Skin of body (tissue), 3 donors: ENCODE measurements at places on chromosomes 7 and 10.

- DNase-seq, result peak; percentile 2
These were observed 128.2 kb downstream of the UBE2H start for GRCh38 chr7:129824291-129825208.

DNA sequence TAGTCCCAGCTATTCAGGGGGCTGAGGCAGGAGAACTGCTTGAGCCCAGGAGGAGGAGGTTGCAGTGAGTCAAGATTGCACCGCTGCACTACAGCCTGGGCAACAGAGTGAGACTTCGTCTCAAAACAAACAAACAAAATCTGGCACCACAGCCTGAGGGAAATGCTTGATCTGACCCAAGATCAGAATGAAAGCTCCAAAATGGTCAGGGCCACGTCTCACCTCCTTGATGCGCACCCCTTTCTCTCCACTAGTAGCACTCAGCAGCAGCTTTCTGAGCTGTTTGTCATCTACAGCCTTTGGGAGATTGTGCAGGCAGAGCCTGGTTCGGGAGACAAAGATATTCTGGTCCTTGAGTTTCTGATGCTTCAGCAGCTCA, 22.7 kb downstream of the RBM28 start:
- no peak for DNase-seq

DNA sequence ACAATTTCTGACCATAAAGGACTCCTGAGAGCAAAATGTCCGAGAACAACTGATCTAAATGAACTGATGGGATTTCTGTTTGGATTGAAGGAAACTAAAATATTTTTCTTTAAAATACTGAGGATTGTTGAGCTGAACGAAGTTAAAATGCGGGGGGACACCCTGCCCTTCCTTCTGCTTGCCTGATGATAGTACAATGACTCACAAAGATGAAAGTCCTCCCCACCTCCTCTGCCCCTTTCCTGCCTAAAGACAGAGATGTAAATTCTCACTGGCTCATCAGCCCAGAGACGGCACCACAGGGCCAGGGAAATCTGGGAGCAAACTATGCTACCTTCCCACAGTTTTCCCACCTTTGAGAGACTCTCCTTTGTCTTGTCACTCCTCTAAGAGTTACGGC, 180.6 kb downstream of the PHTF2 start:
- no peak for DNase-seq

GRCh38 chr7:90552521-90552920, 43.6 kb upstream of the CDK14 start:
- no peak for DNase-seq

DNA sequence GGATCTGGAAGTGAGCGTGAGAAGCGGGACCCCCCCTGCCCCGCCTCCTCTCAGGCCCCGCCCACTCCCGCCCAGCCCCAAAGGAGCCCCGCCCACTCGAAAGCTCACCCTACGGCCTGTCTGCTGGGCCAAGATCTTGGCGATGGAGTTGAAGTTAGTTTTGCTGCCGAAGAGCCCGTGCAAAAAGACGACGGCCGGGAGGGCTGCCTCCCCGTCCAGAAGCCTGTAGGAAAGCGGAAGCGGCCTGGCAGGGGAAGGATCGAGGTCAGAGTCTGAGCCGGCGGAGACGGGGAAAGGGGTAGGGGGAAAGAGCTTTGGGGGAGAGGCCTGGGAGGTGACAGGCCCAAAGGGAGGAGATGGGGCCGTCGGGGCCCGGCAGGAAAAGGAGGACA, 386 bp downstream of the ABHD11 start:
- DNase-seq, result no peak

DNA sequence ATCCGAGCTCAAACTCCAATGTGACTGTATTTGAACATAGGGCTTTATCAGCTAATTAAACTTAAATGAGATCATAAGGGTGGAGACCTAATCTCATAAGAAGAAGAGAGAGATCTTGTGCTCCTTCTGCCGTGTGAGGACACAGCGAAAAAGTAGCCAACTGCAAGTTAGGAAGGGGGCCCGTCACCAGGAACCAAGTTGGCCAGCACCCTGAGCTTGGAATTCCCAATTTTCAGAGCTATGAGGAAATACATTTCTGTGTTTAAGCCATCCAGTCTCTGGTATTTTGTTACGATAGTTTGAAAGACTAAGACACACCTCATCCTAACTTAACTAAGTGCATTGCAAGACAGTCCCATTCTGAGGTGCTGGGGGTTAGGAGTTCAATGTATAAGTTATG, 14.1 kb upstream of the WDR86 start:
- no peak for DNase-seq

- DNase-seq, result no peak
These were observed 139.8 kb upstream of the AOAH start for GRCh38 chr7:36863901-36864701.

DNA sequence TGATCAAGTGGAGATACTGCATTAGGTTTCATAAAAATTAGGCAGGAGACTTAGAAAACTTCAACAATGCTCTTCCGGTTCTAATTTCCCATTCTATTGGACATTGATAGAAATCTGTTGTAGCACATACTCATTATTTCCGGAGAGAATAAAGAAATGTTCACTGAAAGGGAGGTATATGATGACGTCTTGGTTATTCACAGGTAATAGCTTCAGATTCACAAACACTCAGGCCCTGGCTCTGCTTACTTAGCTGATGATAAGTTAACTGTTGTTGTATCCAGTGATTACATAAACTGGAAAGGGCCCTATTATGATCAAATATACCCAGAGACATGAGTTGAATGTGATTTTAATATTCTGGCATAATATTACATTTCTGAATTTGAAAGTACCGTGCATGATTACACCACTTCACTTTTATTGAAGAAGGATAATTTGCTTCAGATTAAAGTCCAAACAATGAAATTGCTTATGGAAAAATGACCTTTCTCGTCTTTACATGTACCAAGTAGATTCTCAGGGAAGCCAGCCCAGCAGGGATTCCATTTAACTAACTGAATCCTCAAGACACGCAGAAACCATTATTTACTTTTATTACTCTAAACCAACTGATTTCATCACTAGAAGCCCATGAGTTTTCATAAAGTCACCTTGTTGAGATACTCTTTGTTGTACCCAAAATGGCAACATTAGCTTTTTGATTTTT, 288.0 kb upstream of the PITRM1 start:
- no peak for DNase-seq

- peak; percentile 36 for DNase-seq
These were observed 2.5 kb upstream of the MACC1 start for GRCh38 chr7:20219446-20220292.

DNA sequence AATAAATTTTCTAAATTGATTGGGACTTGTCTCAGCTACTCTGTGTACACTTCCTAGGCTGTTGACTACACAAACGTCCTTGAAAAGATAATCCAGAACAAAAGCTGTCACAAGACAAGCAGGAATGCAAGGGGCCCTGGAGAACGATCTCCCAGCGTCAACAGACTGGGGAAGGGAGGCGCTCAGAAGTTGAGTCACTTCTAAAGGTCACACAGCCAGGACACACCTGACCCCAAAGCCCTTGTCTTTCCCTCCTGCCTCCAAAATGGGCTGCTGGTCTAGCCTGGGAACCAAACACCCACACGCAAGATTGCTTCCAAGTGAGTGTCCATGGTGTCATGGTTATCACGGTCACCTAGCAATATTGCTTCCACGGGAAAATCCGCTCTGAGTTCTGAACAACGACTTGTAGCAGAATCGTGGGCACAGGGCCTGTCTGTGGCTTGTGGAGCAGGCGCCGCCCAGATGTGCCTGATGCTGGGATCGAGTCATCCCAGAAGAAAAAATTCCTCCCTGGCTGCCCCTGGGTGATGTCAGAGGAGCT, 49.8 kb downstream of the SPOCK2 start:
- DNase-seq, result no peak

DNA sequence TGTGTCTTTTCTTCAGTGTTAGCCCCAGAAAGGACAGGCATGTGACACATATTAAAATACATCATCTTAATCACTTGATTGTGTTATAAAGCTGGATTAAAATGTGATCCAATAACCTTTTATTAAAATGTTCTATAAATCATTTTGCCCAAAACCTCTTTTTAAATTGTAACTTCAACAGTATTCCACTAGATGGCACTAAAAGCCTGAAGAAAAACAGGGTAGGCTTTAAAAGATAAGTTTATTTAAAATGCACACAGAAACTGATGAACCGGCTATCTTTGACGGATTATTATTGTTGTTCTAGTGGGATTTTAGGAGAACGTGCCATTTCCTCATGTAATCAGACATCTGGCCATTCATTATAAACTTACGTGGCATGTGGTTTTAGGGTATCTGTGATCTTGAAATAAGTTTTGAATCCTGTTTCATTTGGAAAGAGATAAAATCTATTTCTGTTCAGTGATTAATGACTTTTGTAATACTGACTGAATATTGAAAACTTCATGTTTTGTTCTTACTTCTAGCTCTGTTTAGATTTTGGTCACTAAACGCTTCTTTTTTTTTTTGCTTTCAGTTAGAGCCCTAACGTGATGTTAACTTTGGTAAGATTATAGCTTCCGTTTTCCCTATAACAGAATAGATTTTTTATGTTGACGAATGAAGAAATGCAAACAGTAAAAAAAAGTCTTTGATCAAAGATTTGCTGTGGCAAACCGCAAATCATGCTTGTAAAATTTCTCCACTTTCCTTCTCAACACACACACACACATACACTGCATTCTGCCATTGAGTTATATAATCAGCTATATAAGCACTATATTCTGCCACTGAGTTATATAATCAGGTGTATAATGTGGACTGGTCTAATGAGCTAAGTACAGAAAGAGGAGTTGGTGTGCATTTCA, 13.6 kb downstream of the VPS50 start:
- no peak for DNase-seq

DNA sequence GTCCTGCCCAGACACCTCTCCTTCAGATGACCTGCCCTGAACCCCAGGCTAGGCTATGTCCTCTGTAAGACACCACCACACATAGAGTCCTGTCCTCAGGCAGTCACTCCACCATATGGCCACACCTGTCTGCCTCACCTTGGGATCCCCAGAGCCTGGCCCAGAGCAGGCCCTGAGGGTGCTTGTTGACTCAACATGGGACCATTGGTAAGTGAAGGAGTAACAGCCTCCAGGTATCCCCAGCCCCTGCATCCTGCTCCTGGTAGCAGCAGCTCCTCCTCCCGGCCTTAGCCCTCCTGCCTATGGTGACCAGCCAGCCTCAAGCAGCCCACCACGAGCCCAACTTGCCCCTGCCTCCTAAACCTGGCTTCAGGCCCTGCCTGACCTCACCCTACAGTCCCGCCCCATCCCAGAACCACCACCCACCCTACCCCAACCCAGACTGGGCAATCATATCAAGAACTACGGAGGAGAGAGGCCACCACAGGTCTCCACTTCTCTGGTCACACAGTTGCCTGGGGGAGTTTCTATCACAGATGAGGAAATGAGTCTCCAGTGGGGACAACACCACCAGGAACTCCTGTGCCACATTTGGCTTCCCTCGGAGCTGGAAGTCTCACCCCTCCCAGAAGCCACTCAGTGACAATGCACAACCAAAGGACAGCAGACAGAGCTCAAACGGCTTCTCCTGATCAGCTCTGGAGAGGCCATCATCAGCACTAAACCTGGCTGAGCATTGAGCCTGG, 136.6 kb downstream of the GRID1 start:
- no peak for DNase-seq

DNA sequence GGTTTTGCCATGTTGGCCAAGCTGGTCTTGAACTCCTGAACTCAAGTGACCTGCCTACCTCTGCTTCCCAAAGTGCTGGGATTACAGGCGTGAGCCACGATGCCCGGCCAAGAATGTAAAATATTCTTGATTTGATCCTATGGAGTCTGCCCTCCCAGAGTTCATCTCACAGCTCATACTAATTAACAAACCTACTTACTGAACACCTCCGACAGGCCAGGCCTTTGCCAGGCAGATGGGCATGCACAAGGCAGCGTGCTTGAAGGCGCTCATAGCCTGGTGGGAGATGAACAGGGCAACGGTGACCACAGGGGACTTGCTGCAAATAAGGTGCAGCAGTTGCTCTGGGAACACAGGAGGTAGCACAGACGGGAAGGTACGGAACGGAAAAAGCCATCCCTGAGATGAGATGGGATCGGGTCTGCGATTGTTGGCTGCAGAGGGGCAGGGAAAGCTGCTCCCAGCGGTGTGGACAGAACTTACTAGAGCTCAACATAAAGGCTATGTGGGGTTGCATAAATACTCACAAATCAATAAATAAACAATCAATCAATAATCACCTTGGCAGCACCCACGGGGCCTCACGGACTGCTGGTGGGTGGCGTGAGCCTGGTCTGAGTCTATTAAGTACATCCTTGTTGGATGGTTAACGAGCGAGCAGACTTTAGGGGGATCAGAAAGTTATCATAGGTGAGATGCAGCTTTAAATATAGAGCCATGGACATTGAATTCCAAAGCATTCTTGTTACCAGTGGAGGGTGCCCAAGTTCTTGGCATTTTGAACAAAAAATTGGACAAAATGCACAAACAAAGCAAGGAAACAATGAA, 4.7 kb downstream of the ACBD7 start:
- no peak for DNase-seq

DNA sequence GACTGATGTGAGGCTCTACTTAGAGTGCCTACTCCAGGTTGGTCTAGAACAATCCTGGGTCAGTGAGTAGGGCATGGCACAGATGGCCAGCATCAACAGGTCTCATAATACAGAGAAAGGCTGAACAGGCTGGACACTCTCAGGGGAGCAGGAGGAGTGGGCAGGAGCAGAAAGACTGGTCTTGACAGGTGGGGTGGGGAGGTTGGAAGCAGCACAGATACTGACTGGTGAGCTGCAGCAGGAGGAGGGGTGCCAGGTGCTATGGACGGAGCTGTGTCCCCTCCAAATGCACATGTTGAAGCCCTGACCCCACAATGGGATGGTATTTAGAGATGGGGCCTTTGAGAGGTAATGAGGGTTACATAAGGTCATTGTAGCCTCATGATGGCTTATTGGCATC, 190.4 kb upstream of the PLXNA4 start:
- no peak for DNase-seq

GRCh38 chr10:47350671-47351640, 2.8 kb downstream of the RBP3 start:
- no peak for DNase-seq

GRCh38 chr10:123571978-123572377, 94.2 kb upstream of the GPR26 start:
- no peak for DNase-seq

DNA sequence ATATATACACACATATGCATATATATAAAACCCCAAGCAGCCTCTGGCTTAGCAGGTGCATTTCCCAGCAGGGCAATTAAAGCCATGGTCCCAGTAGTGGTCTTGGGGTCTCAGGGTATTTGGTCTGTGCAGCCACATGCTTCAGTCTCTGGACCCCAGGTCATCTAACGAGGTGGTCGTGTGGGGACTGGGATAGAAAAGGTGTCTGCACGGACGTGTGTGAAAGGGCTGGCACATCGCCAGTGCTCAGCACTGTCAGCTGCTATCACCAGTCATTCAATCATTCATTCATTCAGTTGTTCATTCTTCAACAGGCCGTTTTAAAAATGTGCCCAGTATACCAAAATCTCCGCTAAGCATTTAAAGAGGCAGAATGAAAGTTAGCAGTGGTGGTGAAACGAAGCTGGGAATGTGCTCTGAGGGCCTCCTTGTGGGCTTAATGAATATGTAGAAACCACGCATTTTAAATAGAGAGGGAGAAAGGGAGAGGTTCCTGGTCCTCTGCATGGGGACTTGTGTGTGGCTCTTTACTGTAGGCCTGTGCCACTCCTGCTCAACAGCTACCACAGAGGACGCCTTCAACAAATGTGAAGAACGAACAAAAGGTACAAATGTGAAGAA, 170.4 kb downstream of the EGFR start:
- peak; percentile 29 for DNase-seq

GRCh38 chr10:114246679-114247305, 7.7 kb downstream of the VWA2 start:
- DNase-seq, result no peak
